Caudate nucleus (tissue), 63 donors: ENCODE measurements at places on chromosomes 4 and X.

GRCh38 chrX:112769034-112769433 lies 71.6 kb downstream of the AMOT start:
- no peak for DNase-seq

- DNase-seq, result no peak
These were observed 62.6 kb downstream of the DCLK2 start for GRCh38 chr4:150140774-150141400.

GRCh38 chr4:72591547-72592454 lies 22.8 kb upstream of the ADAMTS3 start:
- DNase-seq, result no peak

GRCh38 chr4:29405116-29405515 lies 1315.1 kb upstream of the PCDH7 start:
- no peak for DNase-seq

DNA sequence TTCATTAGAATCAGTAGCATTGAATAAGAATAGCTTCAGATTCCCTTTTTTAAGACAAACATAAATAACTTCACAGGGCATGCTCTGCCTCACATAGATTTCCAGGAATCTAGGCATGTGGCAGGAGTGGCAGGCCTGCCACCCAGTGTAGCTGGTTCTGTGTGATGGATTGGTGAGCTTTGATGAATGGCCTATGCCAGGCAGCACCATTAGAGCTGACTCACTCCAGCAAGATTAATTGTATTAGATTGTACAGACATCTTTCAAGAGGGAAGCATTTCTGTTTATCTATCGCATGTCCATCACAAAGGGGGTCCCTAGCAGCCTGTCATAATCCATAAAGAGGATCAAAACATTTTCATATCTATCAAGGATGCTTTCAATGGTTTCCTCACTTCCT lies 71.9 kb downstream of the NAA11 start:
- DNase-seq, result no peak

DNA sequence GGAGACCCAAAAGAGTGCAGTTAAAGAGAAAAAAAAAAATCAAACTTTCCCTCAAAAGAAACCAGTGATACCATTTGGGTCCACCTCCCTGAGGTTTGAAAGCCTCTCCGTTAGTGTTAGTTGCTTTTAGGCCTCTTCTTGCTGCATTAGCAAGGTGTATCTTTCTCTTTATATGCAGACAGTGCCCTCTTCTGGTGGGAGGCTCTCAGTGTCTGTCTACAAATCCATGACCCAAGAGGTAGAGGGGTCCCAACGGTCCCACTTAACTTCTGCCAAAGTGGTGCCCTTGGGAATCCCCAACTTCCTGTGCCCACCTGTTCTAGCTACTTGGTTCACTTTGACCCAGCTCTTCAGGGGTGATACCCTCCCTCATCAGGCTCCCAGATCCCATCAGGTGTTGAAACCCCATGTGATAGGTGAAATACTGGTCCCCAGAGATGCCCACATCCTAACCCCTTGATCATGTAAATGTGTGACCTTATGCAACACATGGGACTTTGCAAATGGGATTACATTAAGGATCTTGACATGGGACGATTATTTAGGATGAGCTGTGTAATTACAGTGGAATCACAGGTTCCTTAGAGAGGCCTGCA lies 63.7 kb upstream of the CD99 start:
- DNase-seq, result no peak

- no peak for DNase-seq
These were observed 185.9 kb downstream of the CFAP299 start for GRCh38 chr4:80521438-80521837.

- no peak for DNase-seq
These were observed 443.1 kb upstream of the PITX2 start for GRCh38 chr4:111066001-111066400.

DNA sequence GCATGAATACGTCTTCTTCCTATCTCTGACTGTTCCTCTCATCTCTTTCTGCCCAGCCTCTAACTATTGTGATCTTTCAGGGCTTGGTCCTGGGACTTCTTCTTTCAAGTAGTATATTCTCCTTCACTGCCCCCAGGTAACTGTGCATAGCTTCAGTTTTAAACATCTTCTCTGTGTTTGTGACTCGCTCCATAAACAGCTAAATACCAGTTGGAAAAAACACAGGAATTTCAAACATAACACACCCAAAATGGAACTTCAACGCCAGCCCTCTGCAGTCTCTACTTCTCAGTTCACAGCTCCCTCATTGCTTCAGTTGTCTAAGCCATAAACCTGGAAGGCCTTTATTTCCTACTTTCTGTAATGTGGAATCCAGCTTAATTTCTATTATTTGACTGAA lies 16.6 kb downstream of the TRIML2 start:
- no peak for DNase-seq

GRCh38 chrX:253451-254297 lies 27.5 kb upstream of the PLCXD1 start:
- DNase-seq, result no peak

DNA sequence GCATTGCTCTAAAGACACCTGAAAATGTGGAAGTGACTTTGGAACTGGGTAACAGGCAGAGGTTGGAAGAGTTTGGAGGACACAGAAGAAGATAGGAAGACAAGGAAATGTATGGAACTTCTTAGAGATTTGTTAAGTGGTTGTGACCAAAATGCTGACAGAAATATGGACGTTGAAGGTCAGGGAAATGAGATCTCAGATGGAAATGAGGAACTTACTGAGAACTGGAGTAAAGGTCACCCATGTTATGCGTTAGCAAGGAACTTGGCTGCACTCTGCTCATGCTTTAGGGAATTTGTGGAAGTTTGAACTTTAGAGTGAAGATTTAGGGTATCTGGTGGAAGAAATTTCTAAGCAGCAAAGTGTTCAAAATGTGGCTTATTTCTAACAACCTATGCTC lies 99.4 kb downstream of the FAM13A start:
- no peak for DNase-seq

DNA sequence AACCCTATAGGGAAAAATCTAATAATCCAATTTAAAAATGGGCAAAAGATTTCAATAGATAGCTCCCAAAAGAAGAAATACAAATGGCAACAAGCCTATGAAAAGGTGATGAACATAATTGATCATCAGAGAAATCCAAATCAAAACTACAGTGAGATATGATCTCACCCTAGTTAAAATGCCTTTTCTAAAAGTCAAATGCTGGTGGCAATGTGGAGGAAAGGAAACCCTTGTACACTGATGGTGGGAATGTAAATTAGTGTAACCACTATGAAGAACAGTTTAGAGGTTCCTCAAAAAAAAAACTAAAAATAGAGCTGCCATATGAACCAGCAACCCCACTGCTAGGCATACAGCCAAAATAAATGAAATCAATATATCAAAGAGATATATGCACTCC lies 44.5 kb downstream of the STPG2 start:
- no peak for DNase-seq

GRCh38 chrX:31423609-31424189 lies 351.9 kb upstream of the FTHL17 start:
- peak; percentile 25 for DNase-seq

DNA sequence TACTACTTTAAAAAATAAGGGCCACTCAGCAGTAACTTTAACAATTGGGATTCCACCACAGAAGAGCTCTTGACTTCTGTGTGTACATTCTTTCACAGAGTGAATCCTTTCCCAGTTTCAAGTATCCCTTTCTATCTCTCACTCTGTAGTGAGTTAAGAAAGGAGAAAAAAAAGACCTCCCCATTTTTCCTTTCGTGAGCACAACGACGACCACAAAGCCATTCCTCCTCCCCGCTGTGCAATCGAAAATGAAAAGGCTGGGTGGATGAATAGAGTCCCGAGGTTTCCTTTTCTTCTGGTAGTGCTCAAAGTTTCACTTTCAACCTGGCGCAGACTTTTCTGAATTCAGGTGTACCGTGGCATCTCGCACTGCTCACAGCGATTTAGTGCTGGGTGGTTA lies 58.0 kb downstream of the TAB3 start:
- DNase-seq, result no peak

DNA sequence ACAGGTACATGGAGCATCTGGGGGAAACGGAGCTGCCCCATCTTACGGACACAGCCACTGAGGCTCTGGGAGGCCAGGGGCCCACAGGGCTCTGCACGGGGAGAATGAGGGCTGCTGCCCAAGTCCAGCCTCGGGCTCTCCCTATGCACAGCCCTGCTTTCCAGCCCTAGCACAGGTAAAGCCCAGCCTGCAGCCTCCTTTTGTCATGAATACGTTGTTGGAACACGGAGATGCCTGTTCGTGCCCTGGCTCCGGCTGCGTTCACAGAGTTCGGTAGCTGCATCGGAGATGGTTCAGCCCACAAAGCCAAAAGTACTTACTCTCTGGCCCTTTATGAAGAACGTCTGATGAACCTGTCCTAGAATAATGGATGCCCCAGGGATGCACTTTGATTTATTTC lies 68.7 kb upstream of the AFAP1 start:
- DNase-seq, result no peak

GRCh38 chr4:26862381-26862915 lies 1.8 kb downstream of the STIM2 start:
- no peak for DNase-seq

DNA sequence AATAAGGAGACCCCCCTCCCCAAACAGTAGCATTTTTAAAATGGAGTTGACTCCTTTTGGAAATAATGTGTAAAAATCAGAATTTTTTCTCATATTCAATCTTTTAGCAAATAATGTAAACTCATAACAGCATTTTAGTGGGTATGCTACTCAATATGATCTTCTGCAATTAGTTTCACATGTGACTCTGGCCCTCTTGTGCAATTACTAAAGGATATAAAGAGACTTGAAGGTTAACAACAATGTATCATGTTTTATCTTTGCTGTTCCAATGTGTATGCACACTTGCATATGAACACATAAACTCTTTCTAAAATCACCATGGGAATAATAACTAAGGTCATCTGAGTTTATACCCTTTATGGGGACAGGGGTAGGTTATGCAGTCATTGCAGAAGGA lies 39.9 kb upstream of the RXFP1 start:
- no peak for DNase-seq

DNA sequence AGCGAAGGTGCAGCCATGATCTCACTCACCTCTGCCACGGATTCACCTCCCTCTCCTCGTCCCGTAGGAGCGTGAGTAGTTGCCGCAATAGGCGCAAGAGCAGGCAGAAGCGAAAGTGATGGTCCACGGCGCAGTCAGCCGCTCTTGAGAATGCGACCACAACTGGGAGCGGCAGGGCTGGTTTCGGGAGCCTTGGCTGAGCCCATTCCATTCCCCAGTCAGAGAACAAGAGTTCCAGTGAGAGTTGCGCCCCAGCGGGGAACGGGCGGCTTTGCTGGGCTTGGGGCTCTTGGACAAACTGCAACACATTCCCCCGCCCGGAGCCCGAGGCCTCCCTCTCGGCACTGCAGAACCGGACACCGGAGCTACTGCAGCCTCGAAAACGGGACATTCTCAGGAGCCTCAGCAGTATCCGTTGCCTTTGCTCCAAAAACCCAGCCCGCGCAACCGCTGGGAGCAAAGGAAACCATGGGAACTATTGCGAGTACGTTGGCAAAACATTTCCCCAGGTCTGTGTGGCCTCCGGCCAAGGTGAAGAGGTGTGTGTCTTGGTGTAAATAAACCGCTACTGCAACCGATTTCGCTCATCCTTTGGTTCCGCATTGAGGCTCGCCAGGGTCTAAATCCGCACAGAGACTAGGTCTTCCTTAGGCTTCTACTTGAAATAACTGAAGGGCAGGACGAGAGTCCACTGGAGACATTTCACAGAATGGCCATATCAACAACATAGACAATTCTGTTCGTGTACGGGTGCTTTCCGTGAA lies 5.7 kb upstream of the ZBTB33 start:
- peak; percentile 31 for DNase-seq

DNA sequence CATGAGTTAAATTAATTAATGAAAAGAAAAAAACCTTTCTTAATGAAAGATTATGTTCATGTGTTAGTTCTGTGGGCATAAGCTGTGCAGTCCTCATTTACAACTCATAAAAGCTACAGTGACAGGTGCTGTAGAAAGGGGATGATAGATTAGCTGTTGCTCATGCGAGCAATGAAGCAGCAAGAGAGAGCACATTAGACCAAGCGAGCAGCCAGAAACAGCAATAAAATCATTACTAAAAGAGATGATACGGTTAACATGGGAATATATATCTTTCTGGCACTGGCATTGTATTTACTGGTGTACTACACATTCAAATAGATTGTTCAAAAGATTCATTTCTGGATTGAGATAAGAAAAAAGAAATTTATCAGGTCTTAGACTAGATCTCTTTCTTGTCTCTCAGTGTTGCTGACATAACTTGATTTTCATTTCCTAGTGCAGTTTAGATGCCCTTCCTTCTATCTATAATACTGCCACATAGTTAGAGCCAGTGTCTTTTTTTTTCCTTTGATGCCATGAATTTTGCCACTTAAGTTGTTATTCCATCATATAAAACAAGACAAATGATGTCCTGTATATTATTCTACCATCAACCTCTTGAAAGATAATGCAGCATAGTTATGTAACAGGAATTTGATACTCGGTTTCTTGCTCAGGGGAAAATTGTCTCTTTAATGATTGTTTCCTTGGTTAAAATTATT lies 164.6 kb downstream of the BANK1 start:
- DNase-seq, result no peak

- DNase-seq, result no peak
These were observed 6.7 kb downstream of the CFI start for GRCh38 chr4:109795059-109795458.

DNA sequence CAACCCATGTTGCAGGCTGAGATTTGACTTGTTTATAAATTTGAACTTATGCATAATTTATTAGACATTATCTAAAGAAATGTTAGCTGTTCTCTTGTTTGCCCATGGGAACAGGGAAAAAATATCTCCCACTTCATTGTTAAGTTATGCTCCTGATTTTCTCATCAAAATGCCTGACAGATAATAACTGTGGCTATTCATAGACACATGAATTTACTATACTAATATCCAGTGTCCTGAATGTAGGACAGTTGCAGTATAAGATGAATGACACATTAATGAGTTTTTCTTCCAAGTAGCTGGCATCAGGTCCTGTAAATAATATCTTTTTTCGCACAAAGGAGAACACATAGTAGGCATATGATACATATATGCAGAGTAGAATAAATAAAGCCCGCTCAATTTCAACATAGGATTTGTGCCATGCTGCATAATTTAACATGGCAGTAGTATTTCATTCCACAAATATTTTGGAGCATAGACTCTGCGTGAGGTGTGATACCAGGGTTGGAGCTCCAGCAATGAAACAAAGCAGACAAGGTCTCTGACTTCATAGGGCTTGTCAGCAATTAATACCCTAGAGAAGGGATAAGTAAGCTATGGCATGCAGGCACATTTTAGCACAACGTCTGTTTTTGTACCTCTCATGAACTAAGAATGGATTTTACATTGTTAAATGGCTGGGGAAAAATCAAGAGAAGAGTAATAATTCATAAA lies 40.4 kb upstream of the DDX53 start:
- no peak for DNase-seq

- DNase-seq, result no peak
These were observed 38.2 kb downstream of the WFS1 start for GRCh38 chr4:6307891-6308290.

GRCh38 chr4:114773339-114773738 lies 174.7 kb downstream of the UGT8 start:
- no peak for DNase-seq
